ENCODE measurements at places on chromosomes 6 and 20.

DNA sequence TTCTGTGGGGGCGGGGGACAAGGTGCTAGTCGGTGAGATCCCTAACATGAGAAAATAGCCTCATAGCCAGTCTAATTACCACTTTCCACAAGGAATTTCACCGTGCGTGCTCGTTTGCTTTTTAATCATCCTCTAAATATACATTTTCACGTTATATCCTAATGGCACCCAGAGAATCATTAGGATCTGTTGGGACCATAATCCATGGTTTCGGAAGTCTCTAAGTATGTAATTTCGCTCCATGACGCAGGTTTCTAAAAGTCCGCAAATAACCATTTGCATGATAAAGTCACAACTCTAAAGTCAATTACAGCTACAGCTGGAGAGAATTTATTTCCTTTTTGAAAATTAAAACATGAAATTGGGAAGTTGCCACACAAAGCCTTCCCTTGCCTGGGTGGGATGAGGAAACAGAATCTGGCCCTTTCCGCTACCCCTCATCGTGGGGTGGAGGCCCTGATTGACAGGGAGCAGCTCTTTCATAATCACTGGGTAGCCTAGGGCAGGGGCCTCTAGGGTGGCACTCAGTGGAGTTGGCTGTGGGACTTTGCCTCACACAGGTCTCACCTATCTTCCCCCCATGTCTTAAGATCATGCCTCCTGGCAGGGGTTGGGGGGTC is 81.9 kb downstream of the LRFN2 start:
- no peak for DNase-seq

- DNase-seq, result no peak
These were observed 369 bp upstream of the NSFL1C start for GRCh38 chr20:1467082-1467354.

GRCh38 chr20:33009214-33010132 is 2.0 kb downstream of the BPIFB2 start:
- DNase-seq, result no peak

DNA sequence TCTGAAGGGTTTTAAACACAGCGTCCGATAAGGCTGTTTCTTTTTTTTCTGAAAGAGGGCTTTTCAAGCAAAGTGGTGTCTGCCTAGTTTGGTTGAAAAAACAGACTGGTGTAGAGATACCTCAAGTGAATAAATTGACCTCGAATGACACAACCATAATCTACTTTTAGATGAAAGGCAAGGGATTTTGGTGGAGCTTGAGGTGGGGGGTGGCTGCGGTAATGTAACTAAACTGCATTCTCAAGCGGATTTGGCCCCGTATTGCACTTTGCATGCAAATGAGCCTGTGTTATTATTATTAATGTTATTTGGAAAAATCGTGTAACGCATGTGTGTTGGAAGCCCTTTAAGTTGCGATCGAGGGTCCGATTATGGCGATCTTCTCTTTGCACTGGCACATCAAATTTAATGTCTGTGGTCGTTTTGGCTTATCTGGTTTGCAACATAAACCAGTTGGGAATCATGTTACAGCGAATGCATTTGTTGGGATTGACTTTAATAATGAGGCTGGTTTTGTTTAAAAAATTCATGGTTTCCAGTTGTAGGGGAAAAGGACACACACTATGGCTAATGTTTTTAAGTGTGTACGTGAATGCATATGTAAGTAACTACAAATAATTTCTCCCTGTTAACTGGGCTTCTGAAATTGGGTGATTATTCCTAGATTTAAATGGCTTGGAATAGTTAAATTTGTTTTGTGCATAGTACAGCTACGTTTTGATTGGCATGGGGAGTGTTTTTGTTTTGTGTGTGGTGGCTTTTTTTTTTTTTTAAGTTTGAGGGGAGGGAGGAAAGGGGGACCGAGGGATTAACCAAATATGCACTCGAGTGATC is 1.0 kb downstream of the JARID2 start:
- no peak for DNase-seq

DNA sequence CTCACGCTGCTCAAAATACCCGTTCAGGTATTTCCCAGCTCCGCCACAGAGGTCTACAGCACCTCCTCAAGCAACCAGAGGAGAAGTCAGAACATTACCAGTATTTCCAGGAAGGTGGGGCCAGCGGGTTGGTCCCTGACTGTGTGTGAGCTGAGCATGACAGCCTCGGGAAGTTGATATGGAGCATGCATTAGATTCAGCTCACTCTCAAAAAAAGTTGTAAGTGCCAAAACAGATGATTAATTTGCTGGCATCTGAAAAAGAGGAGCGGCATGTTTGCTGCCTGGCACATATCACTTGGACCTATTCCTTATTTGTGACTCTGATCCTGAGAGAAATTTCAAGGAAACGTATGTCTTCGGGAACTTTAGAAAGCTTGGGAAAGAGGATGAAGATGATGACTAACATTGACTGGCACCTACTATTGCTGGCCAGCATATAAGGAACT is 32.3 kb downstream of the ELOVL2 start:
- no peak for DNase-seq

- DNase-seq, result peak; percentile 67
These were observed 20.1 kb upstream of the PLEKHG1 start for GRCh38 chr6:150579611-150580010.

GRCh38 chr6:50927800-50928199 is 109.1 kb downstream of the TFAP2B start:
- DNase-seq, result no peak

GRCh38 chr6:170365593-170365992 is 59.0 kb downstream of the FAM120B start:
- peak; percentile 47 for DNase-seq

- DNase-seq, result no peak
These were observed 28.5 kb upstream of the TMEM14A start for GRCh38 chr6:52642368-52642767.

- DNase-seq, result no peak
These were observed 146.0 kb downstream of the CEBPB start for GRCh38 chr20:50336661-50337060.

DNA sequence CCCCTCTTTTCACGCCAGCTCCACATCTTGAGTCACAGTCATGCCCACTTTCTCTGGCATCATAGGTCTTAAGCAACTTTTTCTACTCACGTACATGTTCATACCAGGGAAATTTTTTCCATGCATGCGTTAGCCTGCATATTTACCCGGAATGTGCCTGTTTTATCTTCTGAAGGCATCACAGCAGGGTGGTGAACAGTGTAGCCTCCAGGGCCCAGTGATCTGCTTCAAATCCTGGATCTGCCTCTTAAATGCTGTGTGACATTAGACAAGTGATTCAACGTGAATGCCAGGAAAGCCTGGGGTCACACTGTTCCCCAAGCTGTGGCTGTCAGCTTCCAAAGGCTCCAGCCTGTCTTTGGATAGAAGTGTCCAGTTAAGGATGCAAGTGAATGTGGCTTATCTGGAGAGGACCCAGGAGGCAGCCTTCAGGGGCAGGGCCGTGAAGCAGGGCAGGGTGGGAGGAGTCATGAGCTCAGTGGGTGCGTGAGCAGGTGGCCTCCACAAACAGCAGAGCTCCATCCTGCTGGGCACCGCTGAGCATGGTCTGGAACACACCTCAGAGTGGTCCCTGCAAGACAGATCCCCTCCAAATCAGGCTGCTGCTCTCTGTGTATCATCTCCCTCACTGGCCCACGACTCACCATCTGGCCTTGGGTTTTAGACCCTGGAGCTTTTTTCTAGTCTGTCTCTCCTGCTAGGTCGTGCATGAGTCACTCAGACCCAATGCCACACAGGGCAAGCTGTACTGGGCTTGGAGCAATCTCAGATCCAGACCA is 30.4 kb upstream of the CD93 start:
- no peak for DNase-seq

Data from left hindlimb (tissue), 1 donor.